ENCODE measurements at places on chromosomes 1 and 21.

- DNase-seq: no peak
These were observed 52.9 kb upstream of the SSBP3 start for GRCh38 chr1:54459140-54459539.

DNA sequence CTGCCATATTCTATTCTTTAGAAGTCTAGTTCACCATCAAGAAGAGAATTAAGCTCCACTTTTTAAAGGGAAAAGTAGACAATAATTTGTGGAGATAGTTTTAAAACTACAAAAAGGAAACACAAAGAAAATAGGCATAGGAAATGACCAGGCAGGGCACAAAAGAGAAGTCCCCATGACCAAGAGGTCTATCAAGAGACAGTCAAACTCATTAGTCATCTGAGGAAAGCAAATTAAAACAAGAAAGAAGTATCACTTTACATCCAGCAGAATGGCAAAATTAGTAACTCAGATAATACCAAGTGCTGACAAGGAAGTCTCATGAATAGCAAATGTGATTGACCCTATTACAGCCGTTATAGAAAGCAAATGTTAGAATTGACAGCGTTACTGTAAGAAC lies 243.7 kb upstream of the SNX7 start:
- no peak for DNase-seq

GRCh38 chr1:243587823-243588560 lies 262.1 kb downstream of the AKT3 start:
- DNase-seq: no peak

GRCh38 chr1:155277902-155278688 lies 832 bp downstream of the HCN3 start:
- peak; percentile 48 for DNase-seq

Measured in stimulated activated CD8-positive, alpha-beta memory T cell treated with anti-CD3 and anti-CD28 coated beads, Interleukin-7, amount 100 ng/mL, for 24 hours (primary cell).